SW 1271 (cell line): ENCODE measurements at places on chromosomes 2 and 18.

GRCh38 chr18:44679914-44680272 is 795 bp upstream of the SETBP1 start:
- peak; percentile 2 for DNase-seq

DNA sequence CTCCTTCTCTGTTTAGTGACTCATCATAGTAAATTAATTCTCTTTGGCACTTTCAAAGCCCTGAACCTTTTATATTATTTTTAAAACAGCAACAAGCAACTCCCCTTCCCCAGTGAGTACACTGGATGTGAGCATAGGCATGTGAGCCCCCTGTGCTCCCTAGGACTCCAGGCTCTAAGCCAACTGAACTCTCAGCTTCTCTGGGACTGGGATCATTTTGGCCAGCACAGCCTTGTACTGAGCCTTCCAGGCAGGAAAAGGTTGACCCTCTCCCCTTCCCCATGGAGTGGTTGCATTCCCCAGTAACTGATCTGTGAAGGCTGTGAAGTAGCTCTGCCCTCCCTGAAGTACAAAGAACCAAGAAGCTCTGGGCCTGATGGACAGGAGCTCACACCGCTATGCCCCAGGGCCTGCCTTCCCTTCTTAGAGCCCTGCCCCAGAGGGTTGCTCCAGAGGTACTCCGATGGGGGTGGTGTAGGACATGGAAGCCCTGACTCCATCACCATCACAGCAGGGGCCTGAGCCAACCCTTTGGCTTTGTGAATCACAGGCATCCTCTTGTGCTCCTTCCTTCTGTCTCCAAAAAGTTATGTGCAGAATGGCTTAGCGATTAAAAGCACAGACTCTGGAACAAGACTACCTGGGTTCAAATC is 57.8 kb downstream of the ADD2 start:
- no peak for DNase-seq

GRCh38 chr18:2979871-2980790 is 32.8 kb downstream of the LPIN2 start:
- DNase-seq = no peak

DNA sequence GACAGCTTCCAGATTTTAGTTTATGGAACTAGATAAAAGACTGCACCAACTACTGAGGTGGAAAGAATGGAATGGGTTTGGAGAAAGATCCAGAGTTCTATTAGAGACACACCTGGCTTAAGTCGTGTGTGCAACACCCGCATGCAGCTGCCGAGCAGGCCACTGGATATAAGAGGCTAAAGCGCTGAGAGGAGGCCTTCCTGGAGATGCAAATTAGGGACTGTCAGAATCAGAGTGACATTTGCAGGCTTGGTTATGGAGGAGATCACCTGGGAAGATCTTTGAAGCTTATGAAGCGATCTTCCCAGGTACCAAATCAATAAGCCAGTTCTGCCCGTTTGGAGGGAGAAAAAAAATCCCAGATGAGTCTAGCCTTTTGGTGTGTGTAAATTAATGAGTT is 30.4 kb upstream of the KLHL29 start:
- DNase-seq = no peak

DNA sequence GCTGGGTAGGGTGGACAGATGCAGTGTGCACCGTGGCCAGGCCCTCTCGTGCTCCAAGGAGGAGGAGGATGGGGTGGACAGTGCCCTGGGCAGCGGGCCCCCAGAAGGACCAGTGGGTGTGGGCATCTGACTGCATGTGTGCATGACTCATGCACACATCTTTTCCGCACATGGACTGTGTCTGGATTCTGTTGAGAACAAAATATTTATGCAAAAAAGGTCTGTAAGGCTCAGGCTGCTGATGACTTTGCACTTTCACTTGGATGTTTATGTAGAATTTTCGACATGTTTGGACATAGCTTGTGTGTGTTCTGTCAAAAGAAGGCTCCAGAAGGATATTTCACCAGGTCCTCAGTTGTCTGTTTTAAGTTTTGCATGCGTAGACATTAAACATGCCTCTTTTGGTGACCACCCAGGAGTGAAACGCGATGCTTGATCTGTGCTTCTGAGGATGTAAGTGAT is 45.6 kb downstream of the MTCL1 start:
- DNase-seq = no peak

GRCh38 chr18:49276680-49277079 is 183.8 kb downstream of the DYM start:
- DNase-seq = no peak

GRCh38 chr2:239055756-239056493 is 208.0 kb downstream of the TWIST2 start:
- DNase-seq = no peak

GRCh38 chr2:9310798-9311197 is 104.2 kb downstream of the ASAP2 start:
- DNase-seq = peak; percentile 24
